HTR-8/SVneo (cell line): ENCODE measurements at places on chromosomes 2 and 18.

DNA sequence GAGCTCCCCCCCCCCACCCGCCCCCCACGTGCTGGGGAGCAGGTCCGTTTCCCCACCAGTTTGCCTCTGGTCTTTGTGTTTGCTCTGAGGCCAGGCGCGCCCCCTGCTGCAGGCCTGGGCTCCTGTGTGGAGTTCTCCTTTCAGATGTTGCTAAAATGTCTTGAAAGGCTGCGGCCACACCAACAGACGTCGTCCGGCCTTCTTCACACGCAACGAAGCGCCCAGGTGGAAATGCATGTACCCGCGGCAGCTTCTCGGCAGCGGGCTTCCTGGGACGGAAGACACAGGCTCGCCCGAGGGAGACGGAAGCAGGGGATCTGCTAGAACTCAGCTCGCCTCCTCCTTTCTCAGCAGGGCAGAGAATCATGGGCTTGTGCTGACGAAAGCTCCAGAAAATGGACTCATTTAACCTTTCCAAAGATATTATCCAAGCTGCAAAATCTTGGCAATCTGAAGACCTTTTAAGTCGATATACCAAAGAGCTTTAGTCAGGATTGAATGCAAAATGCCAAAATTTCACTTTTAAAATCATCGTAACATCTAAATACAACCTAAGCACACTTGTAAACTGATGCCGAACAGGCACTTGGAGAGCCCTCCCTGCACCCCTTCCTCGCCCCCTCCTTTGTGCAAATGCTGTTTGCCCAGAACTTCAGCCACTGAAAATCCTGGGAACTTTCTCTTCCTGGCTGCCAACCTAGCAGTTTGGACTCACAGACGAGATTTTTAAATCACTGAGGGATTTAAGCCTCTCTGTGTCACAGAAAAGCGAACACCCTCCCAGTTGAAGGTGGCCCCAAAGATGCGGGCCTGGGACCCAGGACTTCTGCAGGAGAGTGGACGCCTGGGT is 125.5 kb upstream of the ZNF516 start:
- no peak for DNase-seq

DNA sequence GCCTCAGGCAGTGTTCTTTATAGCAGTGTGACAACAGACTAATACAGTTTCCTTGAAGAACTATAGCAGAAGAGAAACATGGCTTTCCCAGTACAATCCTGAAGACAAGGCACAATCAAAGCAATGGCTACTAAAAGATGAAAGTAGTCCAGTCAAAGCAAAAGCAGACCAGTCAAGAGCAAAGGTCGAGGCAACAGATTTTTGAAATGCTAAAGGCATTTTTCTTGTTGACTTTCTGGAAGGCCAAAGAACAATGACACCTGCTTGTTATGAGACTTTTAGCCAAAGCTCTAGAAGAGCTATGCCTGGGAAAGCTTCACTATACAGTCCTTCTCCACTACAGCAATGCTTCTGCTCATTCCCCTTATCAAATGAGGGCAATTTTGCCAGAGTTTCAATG is 269.9 kb downstream of the EXOC6B start:
- DNase-seq: no peak

GRCh38 chr2:17798338-17798737 is 17.9 kb upstream of the MSGN1 start:
- no peak for DNase-seq

- DNase-seq: no peak
Observed at GRCh38 chr2:57886161-57886786, 160.3 kb upstream of the VRK2 start.

DNA sequence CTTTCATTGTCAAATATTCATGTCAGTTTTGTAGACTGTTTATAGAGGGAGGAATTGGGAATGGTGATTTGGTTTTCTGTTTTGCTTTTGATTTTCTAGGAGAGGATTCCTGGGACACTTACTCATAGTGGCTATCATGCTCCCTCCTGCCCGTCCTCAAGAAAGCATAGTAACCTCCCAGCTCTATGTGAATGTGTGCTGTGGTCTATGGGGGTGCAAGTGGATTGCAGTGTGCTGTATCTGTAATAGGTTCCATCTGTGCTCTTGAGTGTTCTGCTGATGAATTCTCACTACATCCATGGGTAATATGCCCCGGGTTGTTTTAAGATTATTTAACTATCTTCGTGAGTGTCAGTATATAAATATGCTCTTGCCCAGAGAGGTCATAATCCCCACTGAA is 811.3 kb downstream of the CNTNAP5 start:
- DNase-seq: no peak

DNA sequence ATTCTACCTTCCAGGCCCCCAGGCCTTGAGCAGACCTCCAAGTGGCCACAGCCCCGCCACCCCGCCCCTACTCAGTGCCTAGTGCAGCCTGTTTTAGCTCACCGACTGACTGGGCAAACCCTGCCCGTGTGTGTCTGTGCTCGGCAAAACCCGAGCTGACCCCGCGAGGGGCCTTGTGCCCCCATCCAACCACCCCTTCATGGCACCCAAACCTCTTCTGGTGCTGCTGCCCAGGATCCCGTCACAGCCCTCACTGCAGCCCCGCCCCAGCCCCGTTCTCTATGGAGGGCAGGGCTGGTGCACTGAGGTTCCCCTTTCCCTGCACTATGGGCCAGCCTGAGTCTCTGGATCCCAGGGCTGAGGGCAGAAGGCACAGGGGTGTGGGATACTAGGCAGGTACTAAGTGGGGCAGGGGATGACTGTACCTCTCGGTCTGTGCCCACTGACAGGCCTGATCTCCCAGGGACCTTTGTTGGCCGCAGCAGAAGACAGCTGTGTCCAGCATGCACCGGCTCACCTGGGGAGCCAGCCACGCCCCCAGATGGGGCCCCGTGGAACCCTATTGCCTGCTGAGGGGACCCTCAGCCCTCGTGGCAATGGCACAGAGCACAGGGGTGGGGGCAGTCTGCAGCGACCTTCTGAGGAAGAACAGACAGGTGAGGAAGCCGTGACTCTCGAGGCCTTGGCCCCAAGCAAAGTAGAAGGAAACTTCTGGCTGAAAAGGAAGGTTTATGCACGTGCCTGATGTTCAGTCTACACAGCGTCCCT is 69.9 kb upstream of the OTOS start:
- no peak for DNase-seq
